ENCODE measurements at places on chromosomes 3 and 15.
A peak's percentile ranks its signal among the peaks of the same experiment; 100 is the strongest.

DNA sequence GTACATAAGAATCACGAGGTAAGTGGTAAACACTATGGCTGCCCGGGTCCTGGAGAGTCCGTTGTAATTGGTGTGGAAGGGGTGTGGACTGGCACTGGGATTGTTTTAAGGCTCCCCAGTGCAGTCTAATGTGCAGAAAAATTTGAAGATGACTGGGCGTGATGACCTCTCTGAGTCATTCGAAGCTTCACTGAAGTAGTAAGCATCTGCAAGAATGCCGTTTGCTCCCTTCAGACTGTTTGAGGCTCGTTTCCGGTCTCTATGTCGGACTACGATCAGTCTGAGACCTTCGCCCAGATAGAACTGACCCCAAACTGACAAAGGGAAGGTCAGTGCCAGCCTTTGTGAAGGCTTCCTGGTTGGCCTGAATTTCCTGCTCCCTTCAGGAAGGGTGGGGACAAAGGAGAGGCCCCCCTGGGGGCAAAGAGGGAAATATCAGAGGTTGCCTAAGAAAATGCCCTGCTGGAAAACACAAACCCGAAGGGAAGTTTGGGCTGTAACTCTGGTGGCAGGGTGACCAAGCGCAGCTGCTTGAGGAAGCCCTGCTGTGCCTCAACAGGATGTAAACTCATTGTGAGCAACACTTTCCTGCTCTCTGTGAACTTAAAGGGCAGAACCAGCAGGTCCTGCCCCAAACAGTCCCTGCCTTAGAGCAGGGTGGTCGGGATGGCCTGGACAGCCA lies 34.6 kb downstream of the BTD start:
- peak; percentile 30 for DNase-seq

- DNase-seq = no peak
Measured at GRCh38 chr3:55795746-55796145, 308.6 kb upstream of the WNT5A start.

GRCh38 chr3:133999891-134000685 lies 29.6 kb downstream of the SLCO2A1 start:
- DNase-seq = no peak

DNA sequence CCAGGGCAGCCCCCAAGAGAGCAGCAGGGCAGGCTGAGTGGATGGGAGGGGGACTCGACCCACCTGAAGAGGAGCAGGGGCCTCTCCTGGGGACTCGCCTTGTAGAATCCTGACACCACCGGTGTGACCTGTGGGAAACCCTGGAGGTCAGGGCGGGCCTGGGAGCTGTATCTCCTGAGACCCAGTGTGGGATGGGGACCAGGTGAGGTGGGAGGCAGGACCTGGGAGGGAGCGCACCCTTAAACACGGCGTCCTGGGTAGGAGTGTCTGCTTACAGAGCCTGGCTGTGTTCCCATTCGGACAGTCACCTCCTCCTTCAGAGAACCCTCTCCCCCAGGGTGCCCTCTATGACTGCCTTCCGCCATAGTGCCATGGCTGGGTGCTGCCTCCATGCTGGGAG lies 27.1 kb downstream of the C15orf39 start:
- DNase-seq = no peak

DNA sequence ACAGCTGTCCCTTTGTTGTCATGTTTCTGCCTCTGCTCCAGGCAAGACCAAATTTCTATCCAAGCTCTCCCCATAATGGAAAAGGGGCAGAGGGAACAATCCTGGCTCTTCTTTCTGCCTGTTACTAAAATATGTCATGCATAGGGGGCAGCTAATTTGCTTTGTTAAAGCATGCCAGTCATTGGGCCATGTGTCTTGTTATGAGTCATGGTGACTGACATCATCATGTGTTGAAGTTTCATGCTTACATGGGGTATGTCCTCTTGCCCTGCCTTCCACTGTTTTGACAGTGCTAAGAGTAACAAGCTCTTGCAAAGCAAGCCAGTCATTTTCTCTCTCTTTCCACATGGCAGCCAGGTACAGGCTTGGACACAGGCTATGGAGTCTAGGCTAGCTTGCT lies 268.9 kb downstream of the GABRB3 start:
- no peak for DNase-seq

DNA sequence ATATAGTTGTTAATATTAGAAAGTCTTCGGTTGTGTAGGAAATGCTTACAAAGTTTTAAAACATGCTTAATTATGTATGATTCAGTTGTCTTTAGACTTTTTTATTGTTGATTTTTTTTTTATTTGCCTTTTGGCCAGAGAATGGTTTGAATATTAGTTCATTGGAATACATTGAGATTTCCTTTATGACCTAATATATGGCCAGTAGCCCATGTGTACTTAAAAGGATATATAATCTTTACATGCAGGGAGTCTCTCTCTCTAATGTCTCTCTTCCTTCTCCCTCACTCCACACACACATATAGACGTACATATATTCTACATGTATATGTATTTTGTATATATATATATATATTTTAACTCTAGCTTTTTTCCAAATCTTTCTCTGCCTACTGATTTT lies 67.3 kb upstream of the SKIL start:
- DNase-seq = no peak

DNA sequence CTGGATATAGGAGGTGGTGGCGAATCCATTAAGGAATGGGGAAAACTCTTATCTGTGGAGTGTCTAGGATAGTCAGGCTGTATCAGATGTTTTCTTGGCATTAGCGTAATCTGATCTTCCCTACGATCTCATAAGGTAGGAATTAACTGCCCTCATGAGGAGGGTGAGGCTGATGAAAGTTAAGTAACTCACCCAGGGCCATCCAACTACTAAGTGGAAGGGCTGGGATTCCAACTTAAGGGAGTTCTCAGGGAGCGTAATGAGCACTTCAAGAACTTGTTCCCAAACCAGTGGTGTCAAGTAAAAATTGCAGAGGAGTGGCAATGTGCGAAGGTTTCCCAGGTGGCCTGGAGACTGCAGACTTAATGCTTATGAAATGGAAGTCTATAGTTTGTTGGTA lies 55.9 kb upstream of the OSBPL11 start:
- DNase-seq = no peak

DNA sequence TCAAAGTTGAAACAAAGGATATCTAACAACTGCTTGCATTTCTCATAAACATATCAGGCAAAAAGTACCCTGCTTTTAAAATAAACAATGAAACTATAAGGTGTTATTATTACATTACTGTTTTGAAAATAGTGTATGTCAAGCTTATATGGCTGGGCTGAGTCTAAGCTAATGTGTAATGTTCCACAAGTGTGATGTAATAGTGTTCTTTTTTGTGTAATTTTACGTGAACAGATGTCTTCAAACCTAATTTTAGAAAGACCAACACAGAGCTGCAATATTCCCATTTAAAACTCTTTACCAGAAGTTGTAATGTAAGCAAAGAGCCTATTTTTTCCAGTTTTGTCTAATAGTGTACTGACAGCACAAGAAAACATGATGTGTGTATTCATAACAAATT lies 34.0 kb downstream of the MINDY2 start:
- DNase-seq = no peak

Measured in activated T-helper 1 cell treated with anti-CD3 and anti-CD28 coated beads, Interleukin-12 subunit alpha, Interleukin-12 subunit beta, Interleukin-2, Interleukin-4 antibody, amounts not matched to agents 30 ng/mL and 10 ng/mL and 1 ng/mL, durations not matched to agents 14 hours and 24 hours and 36 hours (primary cell).